NCI-H774 (cell line): ENCODE measurements at places on chromosomes 13 and 19.
A peak's percentile ranks its signal among the peaks of the same experiment; 100 is the strongest.

GRCh38 chr13:97148894-97149293, 73.2 kb upstream of the MBNL2 start:
- DNase-seq = no peak

DNA sequence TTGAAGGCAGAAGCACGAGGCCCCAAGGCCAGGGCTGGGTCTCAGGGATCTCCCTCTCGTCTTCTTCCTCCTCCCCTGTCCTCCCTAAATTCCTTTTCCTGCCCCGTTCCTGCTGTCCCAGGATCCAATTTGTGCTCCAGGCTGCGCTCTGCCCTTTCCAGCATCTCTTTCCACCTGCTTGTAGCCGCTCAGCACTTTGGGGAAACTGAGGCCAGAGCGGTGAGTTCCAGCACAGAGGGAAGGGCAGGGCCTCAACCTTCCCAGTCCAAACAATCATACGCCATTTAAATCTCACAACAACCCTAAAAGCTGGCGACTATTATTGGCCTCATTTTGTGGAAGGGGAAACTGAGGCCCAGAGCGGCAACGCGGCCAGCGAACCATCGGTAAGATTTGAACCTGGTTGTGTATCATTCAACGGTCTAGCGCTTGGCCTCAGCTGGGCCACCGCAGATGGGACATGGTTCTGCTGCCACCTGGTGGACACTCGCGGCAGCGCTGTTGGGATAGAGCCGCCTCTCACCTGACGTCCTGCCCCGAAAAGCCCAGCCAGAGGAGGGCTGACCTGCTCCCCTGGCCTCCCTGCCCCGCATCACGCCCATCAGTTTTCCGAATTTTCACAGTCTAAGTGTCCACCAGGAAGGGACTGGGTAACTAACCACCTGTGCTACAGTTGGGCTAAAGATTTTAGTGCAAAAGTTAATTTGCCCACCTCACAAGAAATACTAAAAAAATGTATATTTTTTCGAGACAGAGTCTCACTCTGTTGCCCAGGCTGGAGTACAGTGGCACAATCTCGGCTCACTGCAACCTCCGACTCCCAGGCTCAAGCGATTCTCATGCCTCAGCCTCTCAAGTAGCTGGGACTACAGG, 4.2 kb upstream of the RPL18A start:
- DNase-seq = peak; percentile 52

DNA sequence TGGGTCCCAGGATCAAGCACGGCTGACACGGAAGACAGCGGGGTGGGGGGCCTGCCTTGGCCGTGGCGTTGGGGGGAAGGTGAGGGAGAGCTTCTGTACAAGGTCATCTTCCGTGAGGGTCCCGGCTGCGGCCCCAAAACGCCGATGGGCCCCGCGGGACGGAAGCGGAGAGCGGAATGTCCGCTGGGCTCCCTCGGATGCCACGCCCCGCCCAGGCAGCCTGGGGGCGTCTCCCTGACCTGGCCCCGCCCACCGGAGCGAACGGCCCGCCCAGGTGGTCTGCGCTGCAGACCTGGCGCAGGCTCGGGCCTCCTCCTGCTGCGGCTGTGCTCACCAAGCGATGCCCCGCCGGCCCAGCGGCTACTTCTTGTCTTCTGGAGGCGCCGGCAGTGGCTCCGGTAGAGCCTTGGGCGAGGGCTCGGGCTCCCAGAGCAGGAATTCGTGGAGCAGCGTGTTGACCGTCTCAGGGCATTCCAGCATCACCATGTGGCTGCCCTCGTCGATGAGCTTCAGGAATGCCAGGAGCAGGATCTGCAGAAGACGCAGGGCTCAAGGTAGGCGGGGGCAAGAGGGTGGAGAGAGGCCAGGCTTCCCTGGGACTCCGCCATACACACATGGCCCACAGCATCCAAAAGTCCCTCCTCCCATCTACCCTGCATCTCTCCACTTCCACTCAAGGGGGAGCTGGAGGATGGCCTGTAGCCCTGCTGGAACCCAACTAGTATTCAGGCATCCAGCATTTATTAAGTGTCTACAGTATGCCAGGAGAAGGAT, 10.7 kb downstream of the ABHD8 start:
- no peak for DNase-seq

GRCh38 chr19:41993612-41994483, at the start of gene ATP1A3:
ATP1A3 (minus strand) TSS chr19:41994230; CDS start chr19:41994076, 154 bp downstream.
- DNase-seq = peak; percentile 81

DNA sequence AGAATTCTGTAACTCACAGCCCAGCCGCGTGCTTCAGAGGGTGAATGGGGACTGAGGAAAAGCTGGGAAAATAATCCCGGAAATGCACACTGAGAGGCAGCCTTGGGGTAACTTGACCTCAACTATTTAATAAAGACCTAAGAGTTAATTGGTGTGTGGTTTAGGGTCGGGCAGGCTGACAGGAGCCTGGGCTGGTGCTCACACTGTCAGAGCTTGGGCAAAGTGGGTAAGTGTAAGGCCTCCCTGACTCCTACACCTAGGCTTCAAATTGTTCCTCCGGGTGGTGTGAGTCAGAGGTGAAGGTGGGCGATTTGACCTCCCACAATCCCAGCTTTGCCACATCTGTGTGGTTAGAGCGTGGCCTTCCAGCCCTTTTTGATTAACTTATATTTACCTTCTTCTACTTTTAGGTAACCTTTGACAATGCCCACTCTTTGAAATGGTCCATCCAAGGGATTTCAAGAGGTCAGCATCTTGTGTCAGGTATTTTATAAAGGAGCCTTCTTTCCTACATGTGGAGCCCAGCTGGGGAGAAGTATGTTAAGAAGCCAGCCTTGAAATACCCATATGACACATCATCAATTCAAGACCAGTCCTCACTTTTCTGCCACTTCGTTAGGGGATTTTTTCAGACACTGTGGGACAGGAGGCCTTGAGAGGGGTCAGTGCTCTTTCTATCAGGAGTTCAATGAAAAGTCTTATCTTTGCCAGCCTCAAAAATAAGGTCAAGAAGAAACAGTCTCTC, 114.2 kb downstream of the NUFIP1 start:
- no peak for DNase-seq

DNA sequence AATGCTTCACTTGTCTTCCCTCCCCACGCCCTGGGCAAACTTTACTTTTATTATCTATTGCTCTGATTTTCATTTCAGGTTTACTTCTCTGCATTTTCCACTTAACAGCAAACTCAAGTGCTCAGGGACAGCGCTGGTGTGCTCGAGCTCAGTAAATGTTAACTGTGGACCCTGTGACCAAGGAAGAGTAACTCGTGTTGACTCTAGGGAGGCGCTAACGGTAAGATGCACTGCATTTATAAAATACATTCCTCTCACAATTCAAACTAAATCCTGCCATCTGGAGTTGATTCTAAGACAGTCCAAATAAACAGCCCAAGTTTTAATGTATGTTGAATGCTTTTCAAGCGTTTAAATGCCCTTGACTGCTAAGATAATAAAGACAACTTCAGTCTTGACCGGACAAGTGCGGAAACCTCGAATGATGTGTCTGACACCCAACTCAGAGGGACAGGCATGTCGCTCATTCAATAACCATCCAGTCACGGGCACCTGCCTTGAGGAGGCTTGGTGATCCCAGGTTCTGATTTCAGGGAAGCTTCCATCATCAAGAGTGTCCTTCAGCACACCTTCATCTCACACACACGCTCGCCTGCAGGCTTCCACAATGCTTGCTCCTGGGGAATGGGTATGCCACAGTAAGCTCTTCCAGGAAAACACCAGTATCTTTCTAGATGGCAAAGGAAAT, 93.2 kb downstream of the STK24 start:
- DNase-seq = no peak

GRCh38 chr19:4115050-4115817, 8.7 kb downstream of the MAP2K2 start:
- no peak for DNase-seq

DNA sequence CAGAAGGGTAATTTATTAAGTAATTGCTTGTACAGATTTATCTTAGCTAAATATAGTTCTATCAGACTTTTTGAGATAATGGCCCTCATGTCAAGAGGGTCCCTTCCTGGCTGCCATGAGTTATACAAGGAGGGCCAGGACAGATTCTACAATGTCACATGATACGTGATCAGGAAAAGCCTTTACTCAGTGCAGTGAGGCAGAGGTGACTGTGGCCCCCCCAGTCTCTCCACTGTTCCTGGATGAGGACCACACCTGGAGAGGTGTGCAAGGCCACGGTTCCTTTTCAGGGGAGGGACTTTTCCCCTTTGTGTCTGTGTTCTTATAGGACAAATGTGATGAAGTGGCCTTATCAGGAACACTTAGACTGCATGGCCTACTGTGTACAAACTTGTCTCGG, 54.3 kb upstream of the LRCH1 start:
- no peak for DNase-seq

DNA sequence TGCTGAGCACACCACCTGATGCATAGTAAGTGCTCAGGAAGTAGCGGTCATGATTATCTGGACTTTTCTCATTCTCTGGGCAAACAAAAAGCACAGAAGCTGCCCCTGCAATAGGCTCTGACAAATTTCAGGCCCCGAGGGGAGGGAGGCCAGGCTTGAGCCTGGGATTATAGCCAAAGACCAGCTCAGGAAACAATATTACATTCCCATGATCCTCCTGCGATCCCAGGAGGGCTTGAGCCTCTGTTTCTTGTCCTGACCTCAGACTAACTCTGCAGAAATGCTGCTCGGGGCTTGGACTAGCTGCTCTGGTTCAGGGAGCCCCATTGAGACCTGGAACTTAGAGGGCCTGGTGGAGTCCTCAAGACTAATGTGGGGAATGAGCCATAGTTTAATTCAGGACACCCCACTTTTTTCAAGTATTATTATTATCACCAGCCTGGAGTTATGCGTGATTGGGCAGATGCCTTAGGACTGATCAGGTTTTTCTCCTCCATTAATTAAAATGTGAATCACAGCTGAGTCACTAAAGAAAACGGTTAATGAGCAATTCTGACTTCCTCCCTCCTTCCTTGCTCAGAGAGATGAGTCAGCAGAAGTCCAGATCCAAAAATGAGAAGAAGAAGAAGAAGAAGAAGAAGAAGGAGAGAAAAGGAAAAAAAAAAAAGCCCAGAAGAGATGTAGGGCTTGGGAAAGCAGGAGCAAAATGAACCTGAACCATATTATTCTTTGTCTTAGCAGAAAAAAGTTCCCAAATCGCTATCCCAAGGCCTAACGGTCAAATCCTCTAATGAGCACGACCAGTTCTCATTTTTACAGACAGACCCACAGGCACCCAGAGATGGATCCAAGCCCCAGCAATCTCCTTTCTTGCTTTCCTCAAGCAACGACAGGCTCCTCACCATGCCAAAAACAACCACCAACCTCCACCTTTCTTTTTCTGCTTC, 107.2 kb downstream of the CACNA1A start:
- DNase-seq = peak; percentile 5

DNA sequence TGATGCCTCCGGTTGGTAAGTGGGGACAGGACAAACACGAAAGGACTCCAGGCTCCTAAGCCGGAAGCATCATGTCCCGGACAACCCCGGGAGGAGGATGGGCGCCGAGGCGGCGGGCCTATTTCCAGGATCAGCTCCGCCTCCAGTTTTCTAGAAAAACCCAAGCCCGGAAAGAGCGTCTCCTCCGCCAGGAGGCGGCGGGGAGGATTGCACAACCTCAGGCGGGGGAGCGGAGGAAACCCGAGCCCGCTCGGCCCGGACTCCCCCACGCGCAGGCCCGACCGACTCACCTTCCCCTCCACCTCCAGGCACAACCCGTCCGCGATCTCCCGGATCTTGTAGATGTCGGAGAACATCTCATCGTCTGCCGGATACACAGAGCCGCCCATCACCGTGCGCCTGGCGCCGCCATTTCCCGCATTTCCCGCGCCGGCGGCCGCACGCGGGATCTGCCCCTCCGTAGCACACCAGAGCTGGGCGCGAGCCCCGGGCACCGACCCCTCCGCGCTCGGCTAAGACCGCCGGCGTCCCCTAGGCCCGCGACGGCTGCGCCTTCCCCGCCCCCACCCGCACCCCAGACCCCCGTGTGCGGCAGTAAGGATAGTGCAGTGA, 455 bp downstream of the TPT1 start:
- DNase-seq = peak; percentile 52

DNA sequence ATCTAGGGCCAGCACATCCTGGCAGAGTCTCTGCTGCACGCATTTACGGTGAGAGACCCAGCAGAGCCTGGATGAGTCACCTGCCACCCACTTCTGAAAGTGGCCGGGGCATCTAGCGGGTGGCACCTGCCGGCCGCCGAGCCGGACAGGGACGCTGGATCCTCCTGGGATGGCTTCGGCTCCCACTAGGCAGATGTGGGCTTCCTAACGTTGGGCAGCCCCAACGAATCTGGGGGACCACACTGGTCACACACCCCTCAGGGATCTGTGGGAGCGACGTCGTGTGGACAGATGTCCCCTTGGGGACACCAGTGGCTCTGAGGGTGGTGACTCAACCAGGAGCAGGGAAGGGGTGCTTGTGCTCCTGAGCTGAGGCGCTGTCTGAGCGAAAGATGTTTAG, 32.2 kb downstream of the TMEM255B start:
- no peak for DNase-seq

- DNase-seq = no peak
Observed at GRCh38 chr13:109418111-109418510, 368.3 kb downstream of the IRS2 start.

- DNase-seq = peak; percentile 64
Observed at GRCh38 chr19:41785653-41786052, 10.7 kb upstream of the CEACAM3 start.

GRCh38 chr13:114013952-114014629, 40.2 kb upstream of the C13orf46 start:
- DNase-seq = no peak

DNA sequence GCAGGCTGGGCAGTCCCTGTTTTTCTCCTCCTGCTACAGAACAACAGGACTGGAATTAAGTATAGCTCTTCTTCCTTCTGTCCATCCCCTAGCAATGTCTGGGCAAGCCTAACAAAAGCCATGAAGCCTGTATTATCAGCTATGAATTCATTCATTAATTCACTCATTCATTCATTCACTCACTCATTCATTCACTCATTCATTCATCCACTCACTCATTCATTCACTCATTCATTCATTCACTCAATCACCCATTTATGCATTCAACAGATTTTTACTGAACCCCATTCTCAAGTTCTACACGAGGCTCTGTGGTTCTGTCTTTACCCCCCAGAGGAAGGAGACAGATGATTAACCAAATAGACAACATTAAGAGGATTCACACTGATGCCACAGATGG, 69.9 kb downstream of the CACNA1A start:
- no peak for DNase-seq

DNA sequence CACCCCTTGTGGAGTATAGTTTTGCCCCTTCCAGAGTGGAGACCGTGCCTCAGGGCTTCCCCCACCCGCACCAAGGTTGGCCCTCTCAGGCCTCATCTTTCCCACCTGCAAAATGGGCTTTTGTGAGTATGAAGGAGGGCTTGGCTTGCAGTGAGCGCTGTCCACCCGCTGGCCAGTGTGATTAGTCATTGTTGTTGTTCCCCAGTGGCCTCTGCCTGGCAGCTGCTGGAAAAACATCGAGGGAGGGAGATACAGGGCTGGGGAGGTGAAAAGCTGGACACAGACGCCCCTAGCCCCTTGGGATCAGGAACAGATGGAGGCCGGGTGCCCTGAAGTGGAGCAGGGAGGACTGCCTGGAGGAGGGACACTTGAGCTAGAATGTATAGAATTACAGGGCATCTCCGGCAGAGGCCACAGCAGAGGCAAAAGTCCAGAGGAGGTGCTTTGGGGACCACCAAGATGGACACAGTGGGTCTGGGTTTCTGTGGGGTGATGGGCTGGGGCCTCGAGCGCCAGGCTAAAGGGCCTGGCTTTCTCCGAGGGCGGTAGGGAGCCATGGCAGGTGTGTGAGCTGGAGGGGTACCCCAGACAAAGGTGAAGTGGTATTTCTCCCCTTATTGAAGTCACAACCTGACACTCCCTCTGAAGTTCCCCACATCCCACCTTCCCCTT, 3.9 kb upstream of the IL12RB1 start:
- no peak for DNase-seq
